Activated effector memory CD4-positive, alpha-beta T cell treated with anti-CD3 and anti-CD28 coated beads, Interleukin-2, amount 50 U/mL, for 16 hours (primary cell): ENCODE measurements at places on chromosomes 2 and 18.

- DNase-seq = no peak
These were observed 231.5 kb downstream of the TTC32 start for GRCh38 chr2:19670303-19670702.

DNA sequence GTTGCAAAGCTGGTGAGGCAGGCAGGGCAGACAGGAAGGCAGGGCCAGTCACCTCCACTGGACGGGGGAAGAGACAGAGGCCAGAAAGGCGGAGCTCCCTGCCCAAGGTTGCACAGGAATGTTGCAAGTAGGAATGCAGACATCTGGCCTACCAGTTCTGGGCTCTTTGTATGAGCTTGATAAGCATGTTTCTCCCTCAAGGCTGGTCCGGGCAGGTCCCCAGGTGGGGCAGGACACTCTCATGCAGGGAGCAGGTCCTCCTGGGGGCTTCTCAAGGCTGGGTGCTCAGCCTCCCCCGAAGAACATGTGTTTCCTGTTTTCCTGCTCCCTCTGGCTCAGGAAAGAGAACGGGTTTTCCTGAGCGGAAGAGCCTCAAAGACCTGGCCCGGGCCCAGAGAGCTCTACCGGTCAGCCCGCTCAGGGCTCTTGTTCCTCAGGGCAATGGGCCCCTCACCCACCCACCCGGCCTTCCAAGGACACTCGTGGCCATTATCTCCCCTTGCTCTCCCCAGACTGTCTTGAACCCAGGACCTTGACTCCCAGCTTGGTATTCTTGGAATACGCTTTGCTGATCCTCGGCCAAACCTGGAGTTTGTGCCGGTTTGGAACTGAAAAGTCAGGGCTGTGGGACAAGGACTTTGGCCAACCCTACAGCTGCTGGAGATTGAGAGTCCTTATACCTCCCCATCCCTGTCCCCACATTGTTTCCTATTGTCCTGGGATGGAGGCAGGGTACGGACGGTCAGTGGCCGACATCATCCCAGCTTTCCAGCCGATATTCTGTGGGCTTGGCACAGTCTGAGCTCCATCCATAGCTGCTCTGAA, 87.7 kb upstream of the HAAO start:
- DNase-seq = no peak

- no peak for DNase-seq
These were observed 78.1 kb downstream of the HNRNPLL start for GRCh38 chr2:38524580-38524979.

DNA sequence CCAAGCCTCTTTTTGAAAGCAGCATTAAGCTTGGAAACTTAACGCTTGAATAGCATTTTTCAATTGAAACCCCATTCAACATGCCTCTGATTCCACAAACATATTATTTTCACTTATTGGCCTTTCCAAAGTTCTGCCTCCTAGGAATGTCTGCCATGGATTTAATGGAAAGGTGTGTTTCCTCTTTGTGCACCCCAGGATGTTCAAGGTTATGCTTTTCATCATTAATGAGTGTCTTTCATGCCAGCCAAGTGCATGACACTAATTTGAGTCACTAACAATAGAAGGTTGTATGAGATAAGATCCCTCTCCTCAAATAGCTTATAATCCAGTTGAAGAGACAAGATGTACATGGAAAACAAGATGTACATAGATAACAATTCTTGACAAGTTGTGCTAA, 84.7 kb downstream of the ALPK2 start:
- DNase-seq = no peak

DNA sequence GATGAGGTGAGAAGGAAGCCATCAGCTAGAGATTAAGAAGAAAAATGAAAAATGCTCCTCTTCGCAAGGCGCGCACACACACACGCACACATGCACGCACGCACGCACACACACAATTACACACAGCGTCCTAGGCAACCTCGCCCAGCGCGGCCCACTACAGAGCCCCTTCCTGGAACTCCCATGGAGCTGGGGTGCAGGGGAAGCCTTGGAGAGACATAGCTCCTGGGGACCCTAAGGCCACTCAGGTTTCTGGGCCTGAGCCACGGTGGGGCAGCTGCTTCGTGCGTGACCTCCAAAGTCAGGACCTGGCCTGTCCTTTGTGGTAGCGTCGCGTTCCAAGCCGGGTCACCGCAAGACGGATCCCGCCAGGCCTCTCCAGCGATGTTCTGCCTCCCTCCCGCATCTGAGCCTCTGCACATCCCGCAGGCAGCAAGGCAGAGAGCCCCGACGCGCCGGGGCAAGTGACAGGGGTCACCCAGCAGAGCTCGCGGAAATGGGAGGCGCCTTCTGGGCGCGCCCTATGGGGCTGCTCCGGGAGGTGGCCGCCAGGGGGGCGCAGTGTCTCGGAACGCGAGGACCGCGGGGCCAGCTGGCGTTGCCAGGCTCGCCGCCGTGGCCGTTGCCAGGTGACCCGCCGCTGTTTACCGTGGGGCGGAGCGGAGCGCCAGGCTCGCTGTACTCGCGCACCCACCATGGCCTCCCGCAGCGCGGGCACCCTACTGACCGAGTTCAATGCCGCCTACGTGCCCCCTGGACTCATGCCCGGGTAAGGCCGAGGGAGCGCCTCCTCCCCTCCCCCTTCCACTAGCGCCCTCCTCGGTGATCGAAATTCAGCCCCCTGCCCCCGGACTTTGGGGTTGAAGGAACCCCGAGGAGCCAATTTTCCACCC, 79.0 kb downstream of the CIB4 start:
- peak; percentile 65 for DNase-seq

DNA sequence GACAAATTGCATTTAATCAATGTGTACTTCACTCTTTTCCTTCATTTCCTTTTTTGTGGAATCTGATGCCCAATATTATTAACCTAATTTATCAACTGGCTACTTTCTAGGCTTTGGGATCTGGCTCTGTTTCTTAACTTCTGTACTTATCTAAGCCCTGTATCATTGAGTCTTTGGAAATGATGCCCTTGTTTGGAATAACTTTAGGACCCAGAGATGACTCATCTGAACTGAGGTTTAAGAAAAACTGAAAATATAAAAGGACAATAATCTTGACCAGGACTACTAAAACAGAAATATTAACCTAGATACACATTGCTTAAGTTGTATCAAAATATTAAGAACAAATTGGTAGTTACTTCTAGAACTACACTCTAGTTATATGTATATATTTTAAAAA, 600.8 kb downstream of the CPS1 start:
- no peak for DNase-seq

DNA sequence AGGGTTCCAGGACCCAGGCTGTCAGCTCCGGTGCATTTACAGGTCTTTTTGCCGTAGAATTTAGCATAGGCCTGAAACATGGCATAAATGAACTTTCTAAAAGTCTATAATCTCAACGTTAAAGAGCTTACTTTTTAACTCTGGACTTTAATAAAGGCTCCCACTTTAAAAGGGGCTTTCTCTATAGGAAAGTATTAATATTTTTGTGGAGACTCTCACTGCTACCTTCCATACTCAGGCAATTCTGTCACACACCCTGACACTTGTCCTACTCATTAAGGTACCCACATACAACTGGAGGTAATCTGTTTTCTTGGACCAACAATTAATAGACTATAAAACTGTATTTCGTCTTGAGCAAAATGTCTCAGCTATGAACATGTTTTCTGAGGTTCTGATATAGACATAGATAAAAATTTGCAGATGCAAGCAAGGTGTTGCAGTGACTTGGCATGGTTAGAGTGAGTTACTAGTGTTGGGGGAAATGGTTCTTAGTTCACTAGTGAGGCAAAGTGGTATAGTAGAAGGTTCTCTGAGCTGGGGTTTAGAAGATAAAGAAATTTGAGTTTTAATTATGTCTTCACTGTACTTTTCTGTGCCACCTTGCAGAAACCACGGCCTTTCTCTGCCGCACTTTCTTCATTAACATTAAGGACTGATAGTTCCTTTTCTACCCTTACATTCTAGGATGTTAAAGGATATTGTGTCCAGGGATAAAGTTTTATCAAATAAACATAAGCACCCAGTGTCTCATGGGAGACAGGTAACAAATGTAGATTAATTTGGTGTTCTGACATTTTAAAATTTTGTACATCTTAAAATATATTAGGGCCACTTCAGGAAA, 10.8 kb upstream of the NR4A2 start:
- DNase-seq = no peak
